NCI-H2227 treated with DMSO at 0.1 percent for 48 hours (cell line): ENCODE measurements at places on chromosomes 6 and 20.

- DNase-seq, result no peak
Measured at GRCh38 chr6:22409486-22409885, 112.7 kb upstream of the PRL start.

- DNase-seq, result no peak
Measured at GRCh38 chr6:33977606-33978411, 168.1 kb downstream of the GRM4 start.

GRCh38 chr6:32716396-32716795 lies 24.8 kb upstream of the HLA-DQA2 start:
- DNase-seq, result no peak

DNA sequence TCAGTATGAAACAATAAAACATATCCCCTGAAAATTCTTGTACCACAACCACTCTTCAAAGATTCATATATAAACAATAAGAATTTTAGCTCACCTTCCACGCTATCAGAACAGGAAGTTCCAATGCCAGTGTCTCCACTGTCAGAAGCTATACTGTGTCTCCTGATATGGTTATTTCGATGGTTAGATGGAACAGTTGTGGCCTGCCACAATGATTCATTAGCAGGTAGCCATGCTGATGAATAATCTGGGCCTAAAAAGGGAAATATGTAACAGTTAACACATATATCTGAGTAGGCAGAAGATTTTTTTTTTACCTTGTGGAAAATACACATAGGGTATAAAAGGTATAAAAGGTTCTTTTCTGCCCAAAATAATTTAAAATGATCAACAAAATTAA lies 19.0 kb downstream of the CEP85L start:
- no peak for DNase-seq

DNA sequence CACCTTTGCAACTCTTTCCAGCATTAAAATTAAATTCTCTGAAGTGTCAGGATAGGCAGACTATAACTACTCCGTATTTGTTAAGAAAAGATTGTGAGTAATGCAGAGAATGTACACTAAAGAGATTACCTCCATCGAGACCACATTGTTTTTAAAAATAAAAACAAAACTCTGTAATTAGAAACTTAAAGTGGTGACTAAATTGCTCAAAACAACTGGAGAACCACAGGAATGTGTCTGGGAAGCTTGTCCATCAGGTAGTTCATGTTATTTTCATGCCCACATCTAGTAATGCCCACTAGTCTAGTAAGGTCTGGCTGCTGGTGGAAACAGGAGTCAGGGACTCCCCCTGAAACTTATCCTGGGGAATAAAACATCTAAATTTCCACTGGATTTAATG lies 103.0 kb upstream of the FOXQ1 start:
- no peak for DNase-seq

- DNase-seq, result no peak
Measured at GRCh38 chr6:12009180-12009685, 2.9 kb upstream of the HIVEP1 start.

- DNase-seq, result no peak
Measured at GRCh38 chr6:36769676-36770499, 69.4 kb downstream of the CPNE5 start.

DNA sequence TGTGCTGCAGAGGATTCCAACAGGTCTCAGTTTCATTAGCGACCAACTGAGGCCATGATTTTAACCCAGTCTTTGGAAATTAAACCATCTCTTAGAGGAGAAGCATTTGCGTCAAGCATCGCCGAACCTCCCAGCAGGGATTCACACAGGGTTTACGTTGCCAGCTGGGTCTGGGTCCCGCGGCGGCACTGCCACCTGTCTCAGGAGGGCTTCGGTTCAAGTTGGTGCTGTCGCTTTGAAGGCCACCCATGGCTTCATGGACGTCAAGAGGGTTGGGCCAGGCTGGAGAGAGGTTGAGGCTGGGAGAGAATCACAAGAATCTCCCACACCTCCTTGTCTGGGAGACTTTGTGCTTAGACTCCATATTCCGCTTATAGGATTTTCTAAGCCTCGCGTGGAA lies 43.0 kb upstream of the FRMD1 start:
- DNase-seq, result no peak

- no peak for DNase-seq
Measured at GRCh38 chr6:108001696-108002231, 43.8 kb upstream of the SEC63 start.

DNA sequence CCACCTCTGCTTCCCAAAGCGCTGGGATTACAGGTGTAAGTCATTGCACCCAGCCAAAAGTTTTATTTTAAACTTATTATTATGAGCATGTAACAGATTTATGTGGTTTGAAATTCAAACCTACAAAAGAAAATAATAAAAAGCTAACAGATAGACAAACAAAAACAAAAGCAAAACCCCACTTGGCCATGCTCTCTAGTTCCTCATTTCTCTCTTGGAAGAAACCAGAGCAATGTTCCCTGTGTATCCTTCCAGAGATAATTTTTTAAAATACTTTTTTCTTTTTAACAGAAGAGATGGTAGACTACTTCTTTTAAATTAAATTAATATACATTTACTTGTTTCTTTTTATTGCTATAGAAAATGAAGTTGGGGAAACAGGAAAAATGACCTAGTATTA lies 28.0 kb upstream of the SLC17A3 start:
- no peak for DNase-seq

GRCh38 chr20:52219441-52219840 lies 27.9 kb upstream of the ZFP64 start:
- no peak for DNase-seq

GRCh38 chr6:169320013-169320412 lies 66.4 kb upstream of the THBS2 start:
- DNase-seq, result no peak

DNA sequence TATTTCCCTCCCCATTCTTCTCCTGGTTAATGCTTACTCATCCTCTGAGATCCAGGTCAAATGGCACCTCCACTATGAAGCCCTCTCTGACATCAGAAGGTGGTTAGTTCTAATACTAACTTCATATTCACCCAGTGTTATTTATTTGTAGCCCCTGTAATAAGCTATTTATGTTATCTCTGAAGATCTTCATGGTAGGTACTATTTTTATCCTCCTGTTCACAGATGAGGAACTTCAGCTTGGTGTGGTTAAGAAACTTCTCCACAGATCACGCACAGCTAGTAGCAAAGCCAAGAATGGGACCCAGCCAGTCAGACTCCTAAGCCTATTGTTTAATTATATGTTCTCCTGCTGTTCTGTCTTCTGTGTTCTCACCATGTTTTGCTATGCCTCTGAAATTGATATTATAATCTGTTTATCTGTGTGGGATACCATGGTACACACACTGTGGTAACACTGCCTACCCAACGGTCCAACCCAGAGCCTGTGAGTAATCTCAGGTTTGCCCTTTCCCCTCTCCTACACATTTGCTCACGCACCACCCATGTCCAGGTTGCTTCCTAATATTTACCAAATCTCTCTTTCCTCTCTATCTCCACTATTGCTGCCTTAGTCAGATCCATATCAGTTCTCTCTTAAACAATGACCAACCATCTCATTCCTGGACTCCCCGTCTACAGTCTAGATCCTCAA lies 98.4 kb downstream of the IPCEF1 start:
- DNase-seq, result no peak

- DNase-seq, result peak; percentile 2
Measured at GRCh38 chr6:97009781-97010492, 85.4 kb downstream of the KLHL32 start.

- no peak for DNase-seq
Measured at GRCh38 chr6:43803055-43803782, 33.2 kb downstream of the VEGFA start.

DNA sequence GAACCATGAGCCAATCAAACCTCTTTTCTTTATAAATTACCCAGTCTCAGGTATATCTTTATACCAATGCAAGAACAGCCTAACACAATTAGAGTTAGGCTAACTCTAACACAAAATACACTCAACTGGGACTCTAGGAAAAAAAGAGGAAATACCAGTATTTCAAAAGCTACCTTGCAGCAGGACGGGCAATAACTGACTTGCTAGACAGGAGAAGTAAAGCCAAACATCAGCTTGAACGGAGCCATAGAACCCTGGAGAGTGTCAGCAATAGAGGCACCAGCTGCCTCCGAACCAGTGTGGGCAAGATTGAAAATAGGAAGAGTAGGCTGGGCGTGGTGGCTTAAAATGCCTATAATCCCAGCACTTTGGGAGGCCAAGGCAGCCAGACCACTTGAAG lies 162.0 kb upstream of the SOX4 start:
- no peak for DNase-seq

DNA sequence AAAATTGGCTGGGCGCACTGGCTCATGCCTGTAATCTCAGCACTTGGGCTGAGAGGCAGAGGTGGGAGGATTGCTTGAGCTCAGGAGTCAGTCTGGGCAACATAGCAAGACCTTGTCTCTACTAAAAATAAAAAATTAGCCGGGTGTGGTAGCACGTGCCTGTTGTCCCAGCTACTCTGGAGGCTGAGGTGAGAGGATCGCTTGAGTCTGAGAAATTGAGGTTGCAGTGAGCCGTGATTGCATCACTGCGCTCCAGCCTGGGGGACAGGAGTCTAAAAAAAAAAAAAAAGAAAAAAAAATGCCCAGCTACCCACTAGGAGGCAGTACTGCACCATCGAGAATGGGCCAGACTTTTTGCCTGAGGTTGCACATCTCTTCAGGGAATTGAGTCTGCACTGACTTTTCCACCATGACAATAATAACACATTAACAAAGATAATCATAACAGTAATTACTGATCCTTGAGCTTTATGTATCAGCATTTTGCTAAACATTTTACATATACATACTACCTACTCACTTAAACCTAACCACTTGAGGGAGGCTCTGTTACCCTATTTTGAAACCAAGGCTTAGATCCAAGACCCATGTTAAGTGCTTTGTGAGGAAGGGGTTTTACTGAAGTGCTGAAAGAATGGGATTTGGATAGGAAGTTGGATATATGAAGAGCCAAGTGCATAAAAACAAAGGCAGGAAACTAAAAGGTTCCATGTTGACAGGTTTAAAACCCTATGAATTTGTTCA lies 21.0 kb downstream of the SRSF3 start:
- DNase-seq, result peak; percentile 25

DNA sequence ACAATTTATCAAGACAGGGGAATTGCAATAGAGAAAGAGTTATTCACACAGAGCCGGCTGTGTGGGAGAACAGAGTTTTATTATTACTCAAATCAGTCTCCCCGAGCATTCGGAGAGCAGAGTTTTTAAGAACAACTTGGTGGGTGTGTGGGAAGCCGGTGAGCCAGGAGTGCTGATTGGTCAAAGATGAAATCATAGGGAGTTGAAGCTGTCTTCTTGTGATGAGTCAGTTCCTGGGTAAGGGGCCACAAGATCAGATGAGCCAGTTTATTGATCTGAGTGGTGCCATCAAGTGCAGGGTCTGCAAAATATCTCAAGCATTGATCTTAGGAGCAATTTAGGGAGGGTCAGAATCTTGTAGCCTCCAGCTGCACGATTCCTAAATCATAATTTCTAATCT lies 50.0 kb upstream of the ECI2 start:
- DNase-seq, result no peak

DNA sequence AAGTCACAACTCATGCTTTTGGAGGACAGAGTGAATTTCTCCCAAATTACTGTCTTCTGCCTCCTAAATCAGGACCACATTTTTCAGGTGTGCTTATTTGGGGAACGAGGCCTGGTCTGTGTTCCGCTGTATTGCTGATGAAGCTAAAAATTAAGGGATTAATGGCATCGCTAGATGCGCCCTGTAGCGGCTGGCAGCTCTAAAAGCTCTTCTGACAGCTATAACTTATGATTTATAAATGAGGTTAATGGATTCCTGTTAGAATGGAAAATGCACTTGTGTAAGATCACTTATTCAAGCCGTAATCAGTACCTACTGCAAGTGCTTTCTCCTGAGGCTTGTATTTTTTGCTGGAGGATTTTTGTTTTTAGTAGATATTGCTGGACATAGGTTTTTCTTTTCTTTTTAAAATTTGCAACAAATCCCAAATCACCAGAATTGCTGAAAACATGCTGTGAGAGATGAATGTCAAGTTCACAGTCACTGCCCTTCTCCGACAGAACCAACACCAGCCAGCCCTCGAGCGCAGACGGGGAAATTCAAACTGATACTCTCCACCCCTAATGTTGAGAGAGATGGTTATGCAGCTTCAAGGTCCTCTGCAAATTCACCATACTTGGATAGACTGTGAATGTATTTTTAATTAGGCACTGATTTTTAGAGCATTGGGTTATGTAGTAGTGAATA lies 49.1 kb downstream of the AKAP12 start:
- DNase-seq, result peak; percentile 56

DNA sequence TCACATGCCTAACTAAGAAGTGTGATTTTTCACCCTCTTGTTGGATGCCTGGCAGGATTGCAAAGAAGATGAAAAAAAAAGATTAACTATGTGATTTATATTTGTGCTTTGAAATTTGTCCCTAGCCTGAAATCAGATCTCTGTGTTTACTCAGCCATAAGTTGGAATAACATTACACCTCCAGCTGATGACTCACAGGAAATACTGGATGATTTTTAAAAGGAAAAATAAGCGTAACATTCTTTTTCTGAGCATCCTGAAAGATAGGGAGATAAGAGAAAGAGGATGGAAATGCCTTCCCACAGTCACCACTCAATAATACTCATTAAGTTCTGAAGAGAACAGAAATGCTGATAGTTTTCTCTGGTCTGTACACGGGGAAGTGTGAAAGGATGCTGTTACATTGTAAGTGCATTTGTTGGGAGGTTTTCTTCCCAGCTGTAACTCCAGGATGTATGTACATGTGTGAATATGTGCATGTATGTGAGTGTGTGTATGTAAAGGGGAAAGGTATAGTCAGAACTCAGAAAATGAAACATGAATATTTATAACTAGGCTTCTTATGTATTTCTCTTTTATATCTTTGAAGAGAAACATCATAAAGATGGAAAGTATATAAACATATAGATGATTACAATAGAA lies 37.4 kb upstream of the RIPPLY2 start:
- DNase-seq, result no peak

GRCh38 chr20:53609491-53610445 lies 16.1 kb upstream of the ZNF217 start:
- peak; percentile 53 for DNase-seq

GRCh38 chr6:129890164-129890563 lies 29.0 kb upstream of the TMEM244 start:
- no peak for DNase-seq

DNA sequence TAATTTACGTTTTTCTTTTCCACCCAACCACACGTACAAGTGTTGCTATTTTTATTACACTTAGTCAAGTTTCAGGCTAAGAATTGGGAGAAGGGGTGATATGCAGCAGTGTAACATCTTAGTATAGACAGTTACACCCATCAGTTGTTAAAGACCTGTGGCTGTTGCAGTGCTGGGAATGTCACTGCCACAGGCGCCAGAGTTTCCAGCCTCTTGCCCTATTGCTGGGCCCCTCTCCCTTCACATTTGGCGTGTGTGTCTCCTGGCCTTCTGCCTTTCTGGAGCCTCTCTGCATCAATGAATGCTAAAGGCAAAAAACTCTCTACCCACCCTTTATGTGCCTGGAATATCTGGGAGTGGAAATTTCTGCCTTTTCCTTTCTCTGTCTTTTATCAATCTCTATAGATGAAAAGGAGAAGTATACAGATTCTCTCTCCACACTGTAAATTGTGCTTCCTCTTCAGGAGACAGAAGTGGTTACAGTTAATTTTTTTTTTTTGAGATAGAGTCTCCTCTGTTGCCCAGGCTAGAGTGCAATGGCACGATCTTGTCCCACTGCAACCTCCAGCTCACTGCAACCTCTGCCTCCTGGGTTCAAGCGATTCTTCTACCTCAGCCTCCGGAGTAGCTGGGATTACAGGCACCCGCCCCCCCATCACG lies 73.0 kb downstream of the TIAM2 start:
- DNase-seq, result no peak

- no peak for DNase-seq
Measured at GRCh38 chr6:74170118-74170517, 474.1 kb downstream of the CD109 start.

GRCh38 chr6:57263739-57264138 lies 41.6 kb upstream of the RAB23 start:
- DNase-seq, result no peak

GRCh38 chr6:147141711-147142308 lies 62.4 kb upstream of the STXBP5 start:
- DNase-seq, result no peak
